ENCODE measurements at places on chromosomes 1 and 21. TPM values are rescaled to one million over a fixed set of nuclear protein-coding genes. Genes with fewer than 3 reads are reported as not detected.

The INTS7 gene
- 18.4 TPM for total RNA-seq

- DNase-seq = no peak
Measured at GRCh38 chr1:7610936-7611335, 160.2 kb upstream of the VAMP3 start.

- no peak for DNase-seq
Measured at GRCh38 chr1:52727114-52727586, 897 bp downstream of the ZYG11B start.

- no peak for DNase-seq
Measured at GRCh38 chr1:209659909-209660308, 7.7 kb upstream of the LAMB3 start.

GRCh38 chr1:55215194-55216021 lies at the start of gene USP24:
TSS of gene USP24 (minus strand) at chr1:55215364. CDS start at chr1:55215113, 251 bp downstream.
- peak; percentile 71 for DNase-seq

DNA sequence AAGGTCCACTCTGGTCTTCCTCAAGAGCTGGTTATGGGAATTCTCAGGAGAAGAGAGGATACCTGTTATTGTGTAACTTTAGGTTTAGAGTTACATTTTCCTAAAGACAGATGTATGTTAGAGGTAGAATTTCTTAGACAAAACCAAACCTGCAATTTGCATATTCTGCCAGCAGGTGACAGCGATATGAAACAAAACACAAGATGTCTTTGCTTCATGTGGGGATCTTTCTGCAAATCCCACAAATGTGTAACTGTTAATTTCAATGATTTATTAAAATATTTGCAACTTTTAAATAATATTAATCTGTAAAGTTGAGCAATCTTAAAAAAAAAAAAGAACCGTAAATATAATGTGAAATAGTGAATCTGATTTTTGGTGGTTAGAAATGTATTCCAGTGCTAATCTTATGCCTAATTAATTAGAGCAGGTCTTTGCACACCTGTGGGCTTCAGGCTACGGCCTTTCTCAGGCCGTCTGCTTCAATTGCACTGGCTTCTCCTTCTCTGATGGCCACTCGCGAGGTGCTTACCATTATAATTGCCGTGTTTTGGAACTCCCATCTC lies 33.4 kb downstream of the FAM78B start:
- no peak for DNase-seq

DNA sequence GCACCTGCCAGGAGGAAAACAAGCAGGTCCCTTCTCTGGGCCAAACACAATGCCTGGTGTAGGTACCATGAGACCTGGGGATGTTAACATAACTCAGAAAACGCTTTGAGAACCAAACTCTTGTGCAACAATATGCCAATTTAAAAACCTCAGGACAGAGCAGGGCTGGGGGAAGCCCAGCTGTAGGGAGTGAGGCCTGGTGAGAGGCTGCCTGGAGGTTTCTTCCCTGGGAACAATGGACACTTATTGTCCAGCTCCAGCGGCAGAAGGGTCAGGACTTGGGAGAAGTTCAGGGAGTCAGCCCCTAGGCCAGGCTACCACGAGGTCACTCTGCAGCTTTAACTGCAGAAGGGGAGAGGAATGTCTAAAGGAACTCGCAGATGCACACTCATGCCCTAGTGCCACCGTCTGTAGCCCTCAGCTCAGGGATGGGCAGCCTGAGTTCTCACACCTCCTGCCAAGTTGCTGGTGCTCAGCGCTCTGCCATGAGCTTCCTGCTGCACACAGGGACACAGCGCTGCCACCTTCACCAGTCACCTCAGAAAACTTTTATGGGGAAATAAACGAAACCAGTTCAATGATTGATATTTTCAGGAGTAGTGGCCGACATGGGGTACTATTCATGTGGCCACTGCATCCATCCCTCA lies 8.5 kb downstream of the GPR157 start:
- DNase-seq = no peak

GRCh38 chr21:37699024-37699775 lies 217.1 kb downstream of the KCNJ6 start:
- no peak for DNase-seq
